ENCODE measurements at places on chromosomes 1 and 21.

- no peak for DNase-seq
Measured at GRCh38 chr1:46817814-46818213, 19.0 kb downstream of the CYP4B1 start.

GRCh38 chr1:19327301-19327700, 15.2 kb downstream of the SLC66A1 start:
- peak; percentile 27 for DNase-seq

DNA sequence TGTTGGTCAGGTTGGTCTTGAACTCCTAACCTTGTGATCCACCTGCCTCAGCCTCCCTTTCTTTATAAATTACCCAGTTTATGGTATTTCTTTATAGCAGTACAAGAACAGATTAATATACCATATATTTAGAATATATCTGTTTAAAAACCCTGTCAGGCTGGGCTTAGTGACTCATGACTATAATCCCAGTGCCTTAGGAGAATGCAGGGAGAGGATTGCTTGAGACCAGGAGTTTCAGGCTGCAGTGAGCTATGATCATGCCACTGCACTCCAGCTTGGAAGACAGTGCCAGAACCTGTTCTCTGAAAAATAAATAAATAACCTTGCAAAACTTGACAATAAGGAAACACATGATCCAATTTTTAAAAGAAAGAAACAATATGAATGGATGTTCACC, 43.9 kb downstream of the ZNF684 start:
- no peak for DNase-seq

- DNase-seq = no peak
Measured at GRCh38 chr1:15945011-15945831, 30.7 kb downstream of the ZBTB17 start.

DNA sequence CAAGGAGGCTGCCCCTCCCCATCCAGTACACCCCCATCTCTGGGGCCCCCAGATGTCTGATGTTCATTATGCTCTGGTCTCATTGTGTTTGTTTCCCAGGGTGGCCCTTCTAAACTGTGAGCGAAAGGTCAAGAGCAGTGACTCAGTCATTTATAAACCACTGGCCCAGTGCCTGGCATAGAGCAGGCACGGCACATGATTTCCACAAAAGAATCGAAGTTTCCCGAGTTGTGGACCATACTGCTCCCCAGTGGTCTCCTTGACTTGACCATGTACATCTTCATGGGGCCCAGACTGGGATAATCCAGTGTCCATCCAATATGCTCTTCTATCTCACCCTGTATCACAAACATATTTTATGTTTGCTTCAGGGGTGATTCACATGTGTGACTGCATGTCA, 153.3 kb downstream of the NR5A2 start:
- DNase-seq = no peak

DNA sequence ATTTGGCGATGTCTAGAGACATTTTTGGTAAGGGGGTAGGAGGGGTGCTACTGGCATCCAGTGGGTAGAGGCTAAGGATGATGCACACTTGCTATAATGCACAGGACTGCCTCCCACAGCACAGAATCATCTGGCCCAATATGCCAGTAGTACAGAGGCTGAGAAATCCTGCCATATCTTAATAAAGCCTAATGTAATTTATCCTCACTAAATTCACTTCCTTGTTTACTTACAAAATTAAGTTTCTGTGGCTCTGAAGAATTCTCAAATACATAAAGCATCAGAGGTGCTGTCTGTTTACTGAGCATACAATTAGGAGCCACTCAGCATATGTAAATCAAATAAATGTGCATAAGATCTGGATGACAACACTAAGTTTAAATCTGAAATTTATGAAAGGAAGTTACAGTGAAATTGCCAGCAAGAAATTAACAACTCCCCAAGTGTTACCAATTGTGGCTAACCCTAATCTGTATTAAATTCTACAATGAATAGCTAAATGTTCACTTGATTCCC, 26.5 kb downstream of the NGF start:
- no peak for DNase-seq

DNA sequence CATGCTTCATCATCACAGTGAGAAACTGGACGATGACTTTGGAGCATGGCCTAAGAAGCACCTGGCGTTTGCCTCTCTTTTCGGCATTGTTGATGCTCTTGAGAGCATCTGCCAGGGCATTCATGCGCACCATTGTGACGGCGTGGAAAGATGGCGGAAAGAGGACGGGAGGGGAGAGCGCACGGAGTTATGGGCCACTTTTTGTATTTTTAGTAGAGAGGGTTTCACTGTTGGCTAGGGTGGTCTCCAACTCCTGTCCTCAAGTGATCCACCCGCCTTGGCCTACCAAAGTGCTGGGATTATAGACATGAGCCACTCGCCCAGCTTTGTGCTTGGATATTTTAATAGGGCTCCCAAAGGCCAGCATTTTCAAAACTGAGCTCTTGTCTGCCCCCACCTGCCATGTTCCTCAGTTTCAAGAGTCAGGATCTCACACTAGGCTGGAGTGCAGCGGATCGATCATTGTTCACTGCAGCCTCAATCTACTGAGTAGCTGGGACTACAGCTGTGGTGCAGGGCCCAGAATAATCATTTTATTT, 5.3 kb downstream of the RPS8 start:
- no peak for DNase-seq

- DNase-seq = no peak
Measured at GRCh38 chr1:40014812-40015594, 25.5 kb upstream of the CAP1 start.

GRCh38 chr1:179881642-179882252, 338 bp upstream of the TOR1AIP1 start:
- DNase-seq = no peak

DNA sequence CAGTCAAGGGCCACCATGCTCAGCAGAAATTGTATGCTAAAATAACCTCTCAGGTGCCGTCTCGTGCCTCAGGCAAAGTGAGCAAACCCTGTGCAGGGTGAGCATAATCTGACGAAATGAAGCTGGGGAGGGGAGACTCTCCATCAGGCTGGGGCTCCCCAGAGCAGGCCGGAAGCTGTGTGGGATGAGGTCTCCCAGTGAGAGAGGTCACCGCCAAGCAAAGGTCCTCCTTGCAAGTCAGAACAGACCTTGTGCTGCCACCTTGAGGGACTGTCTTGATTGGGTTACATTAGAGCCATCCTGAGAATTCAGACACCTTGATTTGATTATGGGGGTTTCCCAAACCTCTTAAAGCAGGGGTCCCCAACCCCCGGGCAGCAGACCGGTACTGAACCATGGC, 64.2 kb downstream of the ZNF684 start:
- no peak for DNase-seq

- no peak for DNase-seq
Measured at GRCh38 chr1:117612517-117613248, 6.8 kb downstream of the TENT5C start.

DNA sequence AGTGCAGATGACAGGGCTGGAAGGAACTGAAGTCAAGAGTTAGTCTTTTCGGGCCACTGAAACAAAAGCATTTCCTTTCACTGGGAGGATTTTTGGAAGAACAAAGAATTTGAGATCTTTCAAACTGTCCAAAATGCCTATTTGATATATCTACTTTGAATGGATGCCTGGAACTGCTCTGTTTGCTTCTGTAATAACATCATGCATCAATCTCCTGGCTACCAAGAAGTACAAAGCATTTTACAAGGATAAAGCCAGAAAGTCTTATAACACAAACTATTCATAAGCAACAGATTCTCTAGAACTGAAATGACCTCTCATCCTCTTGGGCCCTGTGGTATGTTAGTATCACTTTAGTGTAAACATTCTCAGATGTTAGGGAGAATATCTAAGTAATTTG, 18.2 kb upstream of the RHOU start:
- no peak for DNase-seq

GRCh38 chr1:90558754-90559378, 158.2 kb downstream of the BARHL2 start:
- no peak for DNase-seq

- no peak for DNase-seq
Measured at GRCh38 chr1:72763481-72763880, 481.1 kb upstream of the NEGR1 start.

Measured in NCI-H2171 treated with DMSO at 0.1 percent for 48 hours (cell line).